ENCODE measurements at places on chromosomes 1 and 21.

- DNase-seq, result no peak
Measured at GRCh38 chr1:235060607-235061470, 67.8 kb downstream of the TOMM20 start.

DNA sequence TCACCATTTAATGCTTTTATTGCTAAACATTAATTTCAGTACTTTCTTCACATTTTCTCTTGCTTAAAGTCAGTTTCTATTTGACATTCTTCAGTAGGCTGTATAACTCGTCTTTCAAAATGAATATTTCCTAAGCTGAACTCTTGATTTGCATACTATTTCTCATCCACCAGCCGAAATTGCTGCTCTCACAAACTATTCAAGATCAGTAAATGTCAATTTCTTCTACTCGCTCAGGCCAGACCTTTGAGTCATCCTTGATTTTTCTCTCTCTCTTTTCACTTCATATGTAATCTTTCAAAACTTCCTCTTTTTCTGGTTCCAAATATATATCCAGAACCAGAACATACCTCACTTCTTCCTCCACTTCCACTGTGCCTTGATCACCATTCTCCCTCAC is 990.0 kb downstream of the KCNT2 start:
- no peak for DNase-seq

- peak; percentile 81 for DNase-seq
Measured at GRCh38 chr21:45551316-45551715, 9.1 kb upstream of the SLC19A1 start.

DNA sequence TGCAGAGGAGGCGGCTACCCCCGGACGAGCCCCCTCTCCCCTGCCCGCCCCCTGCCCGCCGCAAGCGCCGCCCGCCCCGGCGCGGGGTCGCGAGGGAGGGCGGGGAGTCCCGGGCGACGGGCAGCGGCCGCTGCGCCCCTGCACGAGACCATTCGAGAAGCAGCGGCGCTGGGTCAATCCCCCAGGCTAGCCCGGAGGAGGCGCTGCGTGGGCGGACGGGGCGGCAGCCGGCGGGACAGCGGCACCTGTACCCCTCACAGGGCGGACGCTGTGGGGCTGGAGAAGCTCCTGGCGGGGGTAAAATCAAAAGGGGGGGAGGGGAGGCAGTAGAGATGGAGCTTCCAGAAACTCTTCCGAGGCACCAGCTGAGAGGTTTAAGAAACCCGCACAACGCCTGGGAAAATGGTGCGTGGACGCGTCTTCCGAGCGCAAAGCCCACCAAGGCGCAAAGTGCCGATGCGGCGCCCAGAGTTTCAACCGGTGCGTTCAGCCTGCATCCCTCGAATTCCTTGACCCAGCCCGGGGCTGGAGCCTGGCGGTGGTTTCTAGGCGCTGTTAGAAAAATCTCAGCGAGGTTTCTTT is at the start of gene PLPPR5:
TSS of gene PLPPR5 (minus strand) at position 1 of the 582 bp plus-strand sequence. CDS start 190 bp downstream, outside the sequence.
- no peak for DNase-seq

DNA sequence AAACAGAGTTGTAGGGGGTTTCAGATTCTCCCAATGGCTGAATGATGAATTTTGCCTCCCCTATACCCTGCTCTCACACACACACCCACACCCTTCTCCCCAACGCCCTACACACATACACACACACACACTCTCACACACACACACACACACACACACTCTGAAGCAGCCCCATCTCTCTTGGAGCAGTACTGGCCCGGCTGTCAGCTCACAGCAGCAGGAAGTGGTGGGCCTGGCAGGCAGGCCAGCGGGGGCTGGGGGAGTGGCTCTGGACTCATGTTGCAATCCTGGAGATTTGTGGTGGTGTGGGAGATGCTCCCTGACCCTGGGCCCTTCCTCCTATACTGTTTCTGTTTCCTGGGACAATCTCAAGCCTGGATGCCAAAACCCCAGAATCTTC is 2.2 kb downstream of the IKBKE start:
- peak; percentile 91 for DNase-seq

- DNase-seq, result no peak
Measured at GRCh38 chr1:149845416-149845815, 54.0 kb upstream of the BOLA1 start.

GRCh38 chr1:246565751-246566127 is 322 bp downstream of the TFB2M start:
- peak; percentile 64 for DNase-seq

Measured in fibroblast of pulmonary artery (primary cell).